Lower lobe of right lung (tissue), 2 donors: ENCODE measurements at places on chromosomes 2 and 18. TPM values are rescaled to one million over a fixed set of nuclear protein-coding genes. Genes with fewer than 3 reads are reported as not detected.

GRCh38 chr2:200695191-200695590 lies 109.4 kb downstream of the AOX1 start:
- H3K36me3 ChIP-seq, result no peaks in the 10 kb centered on the region
- no peak overlapping the region for H3K27ac ChIP-seq
- no peaks in the 10 kb centered on the region for H3K27me3 ChIP-seq
- DNase-seq, result peak; percentile 56
- H3K4me1 ChIP-seq, result no peaks in the 10 kb centered on the region
- no peak overlapping the region for H3K4me3 ChIP-seq

GRCh38 chr18:32915516-32915915 lies 142.7 kb upstream of the KLHL14 start:
- DNase-seq, result no peak
- H3K4me1 ChIP-seq, result no peaks in the 10 kb centered on the region
- no peak overlapping the region for H3K4me3 ChIP-seq
- no peaks in the 10 kb centered on the region for H3K27me3 ChIP-seq
- no peaks in the 10 kb centered on the region for H3K36me3 ChIP-seq
- no peak overlapping the region for H3K27ac ChIP-seq

GRCh38 chr18:37391698-37392548 lies 173.7 kb downstream of the CELF4 start:
- DNase-seq, result no peak
- no peak overlapping the region for H3K27ac ChIP-seq
- no peak overlapping the region for H3K4me3 ChIP-seq
- no peaks in the 10 kb centered on the region for H3K27me3 ChIP-seq
- peaks cover 14% of the 10 kb centered on the region for H3K4me1 ChIP-seq

DNA sequence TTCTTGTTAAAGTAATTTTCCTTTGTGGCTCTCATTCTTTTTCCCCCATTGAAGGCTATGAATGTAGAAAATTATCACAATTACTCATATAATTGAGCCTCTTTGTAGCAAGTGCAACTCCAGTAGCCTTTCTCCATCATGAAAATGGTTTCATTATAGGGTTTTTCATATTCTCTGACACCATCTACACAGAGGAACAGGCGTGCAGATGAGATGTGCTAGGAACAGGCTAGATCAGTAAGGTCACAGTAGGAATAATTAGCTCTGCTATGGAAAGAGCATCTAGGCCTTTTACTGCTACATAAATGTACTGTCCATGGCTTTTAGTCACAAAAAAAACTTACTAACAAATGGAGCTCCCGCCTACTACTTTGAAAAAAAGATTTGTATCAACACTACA lies 12.6 kb upstream of the DLX1 start:
- DNase-seq, result no peak
- no peak overlapping the region for H3K27ac ChIP-seq
- H3K27me3 ChIP-seq, result peaks cover 7% of the 10 kb centered on the region
- H3K4me3 ChIP-seq, result no peak overlapping the region
- H3K4me1 ChIP-seq, result no peaks in the 10 kb centered on the region
- no peaks in the 10 kb centered on the region for H3K36me3 ChIP-seq

GRCh38 chr2:118548880-118549488 lies 298.5 kb downstream of the EN1 start:
- no peaks in the 10 kb centered on the region for H3K4me1 ChIP-seq
- H3K36me3 ChIP-seq, result no peaks in the 10 kb centered on the region
- no peak for DNase-seq
- no peak overlapping the region for H3K4me3 ChIP-seq
- H3K27me3 ChIP-seq, result no peaks in the 10 kb centered on the region
- no peak overlapping the region for H3K27ac ChIP-seq

DNA sequence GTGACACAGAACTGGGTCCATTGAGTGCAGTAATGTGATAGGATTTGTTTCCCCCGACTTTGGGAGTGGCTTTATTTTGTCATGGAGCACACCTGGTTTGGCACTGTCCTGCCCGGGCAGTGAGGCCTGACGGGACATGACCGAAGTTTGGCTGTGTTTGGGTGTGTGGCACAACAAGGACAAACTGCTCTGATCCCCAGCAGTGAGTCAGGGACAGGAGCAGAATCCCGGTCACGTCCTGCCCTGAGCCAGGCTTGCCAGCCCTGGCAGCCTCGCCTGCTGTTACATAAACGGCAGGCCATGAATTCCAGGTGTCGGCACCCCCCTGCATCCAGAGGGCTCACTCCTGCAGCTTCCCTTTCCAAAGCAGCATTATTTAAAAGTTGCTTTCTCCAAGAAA lies 45.7 kb downstream of the IMPA2 start:
- H3K4me3 ChIP-seq, result no peak overlapping the region
- peak overlapping the region; percentile 36 for H3K27ac ChIP-seq
- H3K4me1 ChIP-seq, result no peaks in the 10 kb centered on the region
- H3K36me3 ChIP-seq, result peaks cover 43% of the 10 kb centered on the region

- H3K27ac ChIP-seq, result peak overlapping the region; percentile 78
- no peak for DNase-seq
- peaks cover 12% of the 10 kb centered on the region for H3K4me1 ChIP-seq
- no peaks in the 10 kb centered on the region for H3K27me3 ChIP-seq
- H3K4me3 ChIP-seq, result no peak overlapping the region
Measured at GRCh38 chr18:9643549-9643948, 29.2 kb upstream of the PPP4R1 start.

GRCh38 chr2:212052412-212053159 lies 486.0 kb downstream of the ERBB4 start:
- H3K27me3 ChIP-seq, result no peaks in the 10 kb centered on the region
- H3K4me1 ChIP-seq, result no peaks in the 10 kb centered on the region
- no peak overlapping the region for H3K4me3 ChIP-seq
- no peak for DNase-seq

GRCh38 chr2:69836316-69836715 lies 6.9 kb downstream of the GMCL1 start:
- no peaks in the 10 kb centered on the region for H3K27me3 ChIP-seq
- no peak overlapping the region for H3K4me3 ChIP-seq
- peaks cover 18% of the 10 kb centered on the region for H3K4me1 ChIP-seq
- H3K36me3 ChIP-seq, result peaks cover 17% of the 10 kb centered on the region

DNA sequence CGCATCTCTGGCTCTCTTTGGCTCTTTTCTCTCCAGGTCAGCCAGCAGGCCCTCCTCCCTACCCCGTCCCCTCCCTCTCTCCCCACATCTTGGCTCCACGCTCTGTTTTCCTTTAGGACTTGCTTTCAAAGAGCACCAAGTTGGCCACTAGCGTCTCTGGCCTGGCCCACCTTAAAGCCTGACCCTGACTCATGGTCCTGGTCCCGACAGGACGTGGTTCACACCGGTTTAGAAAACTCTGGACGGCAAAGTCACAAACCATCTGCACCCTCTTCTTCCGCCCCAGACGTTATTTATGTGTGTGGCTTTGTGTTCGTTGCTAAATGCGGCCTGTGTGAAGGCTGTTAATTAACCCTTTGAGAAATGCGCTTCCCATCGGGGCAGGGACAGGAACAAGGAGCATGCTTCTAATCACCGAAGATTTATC lies 169.0 kb upstream of the HAAO start:
- no peaks in the 10 kb centered on the region for H3K36me3 ChIP-seq
- H3K27me3 ChIP-seq, result no peaks in the 10 kb centered on the region
- DNase-seq, result no peak
- H3K27ac ChIP-seq, result peak overlapping the region; percentile 75
- H3K4me1 ChIP-seq, result peaks cover 54% of the 10 kb centered on the region

GRCh38 chr2:46846536-46846935 lies 69.1 kb downstream of the MCFD2 start:
- H3K4me3 ChIP-seq, result no peak overlapping the region
- H3K4me1 ChIP-seq, result peaks cover 64% of the 10 kb centered on the region

- H3K4me1 ChIP-seq, result peaks cover 42% of the 10 kb centered on the region
- H3K27me3 ChIP-seq, result no peaks in the 10 kb centered on the region
- no peak for DNase-seq
- peaks cover 24% of the 10 kb centered on the region for H3K36me3 ChIP-seq
- no peak overlapping the region for H3K27ac ChIP-seq
Measured at GRCh38 chr2:157782057-157782845, 93.9 kb downstream of the ACVR1 start.

DNA sequence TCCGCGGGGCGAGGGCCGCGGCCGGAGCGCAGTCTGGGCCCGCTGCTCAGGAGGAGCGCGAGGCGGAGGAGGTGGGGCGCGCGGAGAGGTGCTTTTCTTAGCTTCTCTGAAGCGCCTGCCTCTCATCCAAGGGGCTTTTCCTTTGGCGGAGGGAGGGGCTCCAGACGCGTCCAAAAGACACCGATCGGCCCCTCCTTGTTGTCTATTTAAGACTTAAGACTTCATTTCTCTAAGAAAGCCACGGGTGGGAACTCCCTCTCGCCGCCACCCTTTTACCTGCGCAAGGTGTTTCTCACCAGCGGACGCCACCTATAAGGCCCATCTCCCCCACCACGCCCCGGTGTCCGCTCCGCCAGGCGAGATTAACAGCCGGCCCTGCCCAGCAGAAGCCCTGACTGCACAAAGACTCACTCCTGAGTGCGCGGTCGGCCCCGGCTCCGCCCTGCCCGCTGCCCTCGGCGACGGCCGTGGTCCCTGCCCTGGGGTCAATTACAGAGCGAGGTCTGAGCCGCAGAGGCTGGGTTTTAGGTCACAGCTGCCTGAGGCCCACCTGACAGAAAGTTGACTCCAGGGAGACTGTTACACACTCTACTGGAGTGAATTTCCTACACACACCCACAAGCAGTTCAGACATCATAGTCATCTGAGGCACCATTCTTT lies at the start of gene DSC2:
DSC2 (minus strand) TSS at position 397 of the 660 bp plus-strand sequence. CDS start 450 bp downstream, outside the sequence.
- DNase-seq, result peak; percentile 65
- H3K27ac ChIP-seq, result peak within 1 kb of the TSS; percentile 90
- no peaks in the 10 kb centered on the region for H3K27me3 ChIP-seq
- H3K4me1 ChIP-seq, result no peaks in the 10 kb centered on the region

GRCh38 chr2:150653351-150653750 lies 165.9 kb upstream of the RND3 start:
- no peaks in the 10 kb centered on the region for H3K4me1 ChIP-seq
- H3K4me3 ChIP-seq, result no peak overlapping the region
- H3K27ac ChIP-seq, result no peak overlapping the region
- no peaks in the 10 kb centered on the region for H3K27me3 ChIP-seq
- H3K36me3 ChIP-seq, result no peaks in the 10 kb centered on the region
- no peak for DNase-seq

DNA sequence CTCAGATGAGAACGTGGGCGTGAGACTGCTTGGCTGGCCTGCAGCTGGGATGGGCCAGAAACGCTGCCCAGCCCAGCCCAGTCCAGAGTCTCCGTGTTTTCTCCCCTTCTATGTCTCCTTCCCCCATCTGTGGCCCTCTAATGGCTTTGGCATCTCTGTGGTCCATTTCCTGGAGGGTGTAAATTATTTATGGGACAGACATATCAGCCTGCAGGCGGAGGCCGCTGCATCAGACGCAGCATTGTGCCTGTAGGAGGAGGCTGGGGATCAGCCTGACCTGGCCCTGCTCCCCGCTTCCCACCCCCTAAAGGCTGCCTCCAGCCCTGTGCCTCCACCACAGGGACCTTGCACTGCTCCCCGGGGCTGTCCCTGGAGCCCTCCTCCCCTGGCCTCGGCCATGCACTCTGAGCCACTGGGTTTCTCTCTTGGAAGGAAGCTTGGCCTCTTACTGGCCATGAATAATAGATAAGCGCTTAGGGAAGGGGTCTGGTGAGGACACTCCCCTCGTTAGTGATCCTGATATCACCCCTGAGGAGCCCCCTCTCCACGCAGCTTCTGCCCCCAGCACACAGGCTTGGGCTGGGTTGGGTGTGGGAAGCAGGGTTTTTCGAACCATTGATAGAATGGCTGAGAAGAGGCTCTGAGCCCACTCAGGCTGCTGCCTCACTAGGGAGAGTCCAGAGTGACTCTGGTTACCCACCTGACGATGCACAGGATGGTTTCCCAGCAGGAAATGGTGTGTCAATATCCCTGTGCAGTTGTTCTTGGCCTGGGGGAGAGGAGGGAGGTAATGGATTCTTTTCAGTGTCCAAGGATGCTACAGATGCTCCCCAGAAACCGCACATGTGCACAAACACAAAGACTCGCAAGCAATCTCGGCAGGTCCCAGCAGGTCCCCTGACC lies 185.5 kb downstream of the MYCN start:
- no peaks in the 10 kb centered on the region for H3K27me3 ChIP-seq
- no peaks in the 10 kb centered on the region for H3K4me1 ChIP-seq
- H3K4me3 ChIP-seq, result no peak overlapping the region
- H3K27ac ChIP-seq, result no peak overlapping the region

DNA sequence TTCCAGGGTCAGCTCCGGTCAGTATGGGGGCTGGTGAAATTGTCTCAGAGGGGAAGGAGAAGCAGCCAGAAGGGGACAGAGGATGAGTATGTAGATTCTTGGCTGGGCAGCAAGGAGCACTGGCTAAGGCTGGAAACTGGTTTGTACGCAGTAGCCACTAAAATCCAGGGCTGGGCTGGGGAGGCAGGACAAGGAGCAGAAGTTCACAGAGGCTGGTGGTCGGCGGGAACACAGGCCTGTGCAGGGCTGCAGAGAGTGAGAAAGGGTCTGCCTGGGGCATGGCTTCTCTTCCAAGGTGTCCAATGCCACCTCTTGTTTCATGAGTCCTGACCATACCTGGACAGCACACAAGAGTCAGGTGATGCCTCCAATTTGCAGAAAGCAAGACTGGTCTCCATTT lies 94.4 kb upstream of the HDAC4 start:
- no peaks in the 10 kb centered on the region for H3K36me3 ChIP-seq
- no peak overlapping the region for H3K4me3 ChIP-seq
- H3K27me3 ChIP-seq, result no peaks in the 10 kb centered on the region
- H3K27ac ChIP-seq, result no peak overlapping the region

DNA sequence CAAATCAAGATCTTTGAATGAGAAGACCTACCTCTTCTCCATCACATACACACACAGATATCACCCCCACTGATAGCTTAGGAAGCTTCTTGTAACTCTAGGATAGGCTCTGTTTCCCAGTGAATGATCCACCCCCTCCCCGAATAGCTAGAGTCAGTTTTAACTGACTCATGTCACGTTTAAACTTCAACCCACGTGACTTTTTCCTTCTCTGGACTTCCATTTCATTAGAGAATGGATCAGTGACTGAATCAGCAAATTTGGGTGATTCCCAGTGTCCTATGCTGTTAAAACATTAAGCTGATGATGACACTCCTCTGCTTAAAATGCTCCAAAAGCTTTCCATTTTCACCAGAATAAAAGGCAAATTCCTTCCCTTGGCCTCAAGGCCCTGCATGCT lies 185.9 kb upstream of the LHCGR start:
- no peaks in the 10 kb centered on the region for H3K27me3 ChIP-seq
- no peaks in the 10 kb centered on the region for H3K36me3 ChIP-seq
- no peak for DNase-seq
- no peaks in the 10 kb centered on the region for H3K4me1 ChIP-seq
- no peak overlapping the region for H3K27ac ChIP-seq

DNA sequence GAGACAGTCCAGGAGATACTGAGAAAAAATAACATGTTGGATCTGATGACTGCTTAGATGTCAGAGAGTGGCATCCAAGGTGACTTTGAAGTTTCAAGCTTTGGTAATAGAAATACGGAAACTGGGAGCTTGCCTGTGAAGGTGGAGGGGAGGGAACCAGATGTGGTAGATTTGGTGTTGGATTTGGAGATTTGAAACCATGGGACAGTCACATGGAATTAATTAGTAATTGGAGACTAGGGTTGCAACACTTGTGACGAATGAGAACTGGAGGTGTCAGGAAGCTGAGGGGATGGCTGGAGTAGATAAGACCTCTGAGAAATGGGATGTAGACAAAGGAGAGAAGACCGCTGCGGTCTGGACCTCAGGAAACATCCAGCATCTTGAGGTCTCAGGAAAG lies 46.7 kb downstream of the RPL37A start:
- no peaks in the 10 kb centered on the region for H3K27me3 ChIP-seq
- no peak overlapping the region for H3K27ac ChIP-seq

The TMEM198 gene
- 1.4 TPM for total RNA-seq

The FOXI3 gene
- total RNA-seq, result not detected

The MYO3B gene
- total RNA-seq, result not detected

The RND3 gene
- 20.8 TPM for total RNA-seq

The RNU2-63P gene
- not detected for total RNA-seq
